ENCODE measurements at places on chromosomes 16 and 17.
A peak's percentile ranks its signal among the peaks of the same experiment; 100 is the strongest.

- peak; percentile 19 for DNase-seq
These were observed 759 bp downstream of the ALKBH5 start for GRCh38 chr17:18184143-18185031.

DNA sequence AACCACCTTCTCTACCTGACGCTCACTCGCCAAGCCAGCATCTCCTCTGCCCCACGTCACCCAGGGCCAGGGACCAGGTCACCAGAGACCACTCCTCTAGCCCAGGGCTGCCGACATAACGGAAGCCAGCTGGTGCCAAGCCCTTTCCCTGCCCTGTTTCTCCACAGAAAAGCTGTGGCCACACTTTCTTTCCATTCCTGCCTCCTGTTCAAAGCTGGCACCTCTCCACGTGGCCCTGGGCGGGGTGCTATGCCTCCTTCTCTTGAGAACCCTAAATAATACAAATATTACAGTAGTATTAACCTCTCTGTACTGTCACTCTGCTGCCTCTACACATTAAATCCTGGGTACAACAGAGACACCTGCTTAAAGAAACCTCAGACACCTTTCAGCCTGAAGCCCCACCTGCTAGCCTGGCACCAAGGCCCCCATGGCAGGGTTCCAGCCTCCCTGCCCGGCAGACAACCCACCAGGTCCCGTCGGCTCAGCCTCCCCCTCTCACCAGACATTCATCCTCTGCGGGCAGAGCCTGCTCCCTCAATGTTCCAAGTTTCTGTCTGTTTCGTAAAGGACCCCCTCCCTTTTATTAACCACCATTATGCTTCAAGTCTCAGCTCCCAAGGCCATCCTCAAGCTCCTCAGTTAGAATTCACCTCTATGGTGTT lies 62.3 kb downstream of the TIMM22 start:
- DNase-seq: no peak

GRCh38 chr17:9571201-9571600 lies 4.4 kb downstream of the STX8 start:
- DNase-seq: no peak

DNA sequence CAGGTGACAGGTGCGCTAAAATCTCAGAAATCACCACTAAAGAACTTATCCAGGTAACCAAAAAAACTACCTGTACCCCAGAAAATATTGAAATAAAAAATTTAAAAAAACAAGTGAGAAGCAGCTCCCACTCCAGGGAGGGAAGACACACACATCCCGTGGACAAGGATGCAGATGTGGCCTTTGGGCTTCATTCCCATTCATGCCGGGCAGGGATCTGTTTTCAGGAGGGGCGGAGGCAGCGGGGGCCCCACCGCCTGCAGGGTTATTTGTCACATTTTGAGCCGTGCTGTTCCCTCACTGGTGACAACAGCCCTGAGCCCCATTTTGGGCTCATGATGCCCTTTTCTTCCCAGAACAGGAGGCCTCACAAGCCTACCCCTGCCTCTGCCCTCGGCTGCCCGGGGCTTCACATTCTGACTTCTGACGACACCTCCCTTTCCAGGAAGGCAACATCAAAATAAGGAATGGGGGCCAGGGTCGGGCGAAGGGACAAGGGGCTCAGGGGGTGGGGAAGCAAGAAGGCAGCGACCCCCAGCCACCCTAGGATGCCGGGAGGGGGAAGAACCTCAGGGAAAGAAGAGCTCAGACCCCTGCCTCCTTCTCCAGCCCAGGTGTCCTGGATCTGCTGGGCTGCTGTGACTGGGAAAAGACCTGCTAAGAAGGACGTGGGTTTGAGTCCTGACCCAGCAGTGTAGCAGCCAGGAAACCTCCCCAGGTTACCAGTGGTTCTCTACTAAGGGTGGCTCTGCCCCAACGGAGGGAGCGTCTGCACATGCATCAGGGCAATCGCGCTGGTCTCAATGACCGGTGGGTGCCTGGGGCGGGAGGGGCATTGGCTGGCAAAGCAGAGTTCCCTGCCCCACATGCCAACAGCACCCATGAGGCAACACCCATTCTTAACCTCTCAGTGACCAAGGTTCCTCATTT lies 2.3 kb upstream of the CD79B start:
- DNase-seq: no peak

DNA sequence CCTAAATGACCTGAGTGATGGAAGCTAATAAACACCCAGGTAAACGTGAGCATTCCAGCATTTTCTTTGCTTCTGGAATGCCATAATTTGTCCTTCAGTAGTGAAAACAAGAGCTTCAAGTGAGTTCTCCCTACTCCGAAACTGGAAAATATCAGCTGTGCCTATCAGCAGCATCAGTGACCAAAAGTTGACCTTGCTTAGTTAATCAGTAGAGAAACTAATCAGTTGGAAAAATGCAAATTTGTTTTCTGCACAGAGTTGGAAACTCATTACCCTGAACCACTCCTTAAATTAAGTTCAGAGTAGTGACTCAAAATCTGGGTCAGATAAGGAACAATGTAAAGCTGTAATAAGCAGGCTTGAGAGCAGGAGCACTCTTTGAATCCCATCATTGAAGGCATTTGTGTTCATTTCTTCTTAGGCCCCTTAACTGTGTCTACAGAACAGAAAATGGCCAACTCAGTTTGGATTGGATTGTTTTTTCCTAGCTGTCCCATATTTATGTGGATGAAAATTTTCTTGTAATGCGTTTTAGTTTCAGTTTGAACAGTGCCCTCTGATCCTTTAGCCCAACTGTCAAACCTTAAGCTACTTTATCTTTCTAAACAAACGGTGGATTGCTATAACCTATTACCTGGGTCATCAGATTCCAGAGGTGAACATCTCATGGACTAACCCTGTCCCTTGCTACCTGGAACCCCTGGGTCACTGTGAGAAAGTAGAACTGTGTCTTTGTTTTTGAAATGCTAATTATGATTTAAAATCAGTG lies 290.4 kb downstream of the TOX3 start:
- DNase-seq: no peak

- no peak for DNase-seq
These were observed 125.3 kb downstream of the SHISA6 start for GRCh38 chr17:11366272-11366850.

- no peak for DNase-seq
These were observed 51.2 kb upstream of the CNTNAP4 start for GRCh38 chr16:76226011-76226410.

DNA sequence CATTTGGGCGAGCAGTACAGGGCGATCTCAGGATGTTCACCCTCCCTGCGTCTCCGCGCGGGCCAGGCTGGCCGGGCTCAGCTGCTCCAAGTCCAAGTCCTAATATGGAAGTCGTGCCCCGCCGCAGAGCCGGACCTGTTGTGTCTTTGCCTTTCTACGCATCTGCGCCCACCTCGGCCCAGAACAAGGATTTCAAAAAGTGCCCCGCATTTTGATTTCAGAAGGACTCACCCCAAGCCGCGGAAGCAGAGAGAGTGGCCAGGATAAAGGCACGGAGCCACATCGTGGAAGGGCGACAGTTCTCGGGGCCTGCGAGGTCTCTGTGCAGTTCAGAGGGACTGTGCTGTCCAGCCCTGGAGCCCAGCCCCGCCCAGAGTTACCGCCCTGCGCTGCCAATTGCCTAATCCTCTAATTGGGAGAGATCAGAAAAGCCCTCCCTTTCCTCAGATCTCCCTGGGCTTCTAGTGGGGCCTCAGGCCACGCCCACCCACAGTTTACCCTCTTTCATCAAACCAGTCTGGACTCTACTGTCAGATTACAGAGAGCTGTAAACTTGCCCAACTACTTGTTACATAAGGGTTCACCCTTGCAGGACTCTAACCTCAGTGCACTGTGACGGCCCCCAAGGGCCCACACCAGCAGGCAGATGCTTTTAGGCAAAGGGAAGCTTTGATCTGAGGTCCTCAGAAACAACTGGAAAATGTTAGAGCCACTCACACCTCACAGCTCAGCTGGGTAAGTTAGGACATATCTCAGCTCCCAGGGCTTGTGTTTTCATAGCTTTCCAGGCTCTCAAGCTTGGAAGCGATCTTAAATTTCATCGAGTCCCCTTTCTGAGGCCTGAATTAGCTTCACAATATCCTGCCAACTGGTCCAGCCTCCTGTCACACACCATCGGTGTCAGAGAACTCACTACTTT lies at the start of gene CES1:
CES1 (minus strand) TSS at position 324 of the 919 bp plus-strand sequence; CDS start at position 283, 41 bp downstream.
- DNase-seq: no peak

DNA sequence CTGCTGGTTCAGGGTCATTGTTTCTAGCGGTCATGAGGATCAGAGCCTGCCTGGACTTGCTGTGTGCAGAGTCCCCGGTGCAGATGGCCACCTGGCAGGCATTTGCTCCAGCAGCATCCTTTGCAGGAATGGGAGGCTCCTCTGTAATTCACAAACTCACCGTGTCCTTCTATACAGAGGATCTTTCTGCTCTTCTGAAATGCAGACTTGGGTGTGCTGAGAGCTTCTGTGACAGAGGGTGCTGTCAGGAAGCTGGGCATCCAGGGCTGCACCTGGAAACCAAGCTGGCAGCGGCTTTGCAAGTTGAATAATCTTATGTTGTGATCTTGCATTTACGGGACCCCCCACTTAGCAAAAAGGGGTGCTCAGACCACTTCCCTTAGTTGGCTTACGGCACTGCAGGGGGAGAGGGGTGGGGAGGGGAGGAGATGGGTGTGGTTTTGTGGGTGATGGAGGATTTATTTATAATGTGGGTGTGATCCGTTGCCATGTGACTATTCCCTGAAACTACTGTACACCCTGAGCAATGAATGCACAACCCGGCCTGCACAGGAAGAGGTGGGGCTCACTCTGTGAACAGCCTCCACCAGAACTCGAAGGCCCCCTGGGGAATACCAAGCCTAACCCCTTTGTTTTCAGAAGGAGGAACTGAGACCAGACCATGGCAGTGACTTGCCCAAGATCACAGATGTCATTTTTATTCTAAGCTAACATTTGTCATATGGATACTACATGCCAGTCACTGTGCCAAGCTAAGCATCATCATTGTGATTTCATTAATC lies 178.3 kb downstream of the PRKCB start:
- no peak for DNase-seq

GRCh38 chr16:17512636-17513220 lies 42.0 kb upstream of the XYLT1 start:
- no peak for DNase-seq

DNA sequence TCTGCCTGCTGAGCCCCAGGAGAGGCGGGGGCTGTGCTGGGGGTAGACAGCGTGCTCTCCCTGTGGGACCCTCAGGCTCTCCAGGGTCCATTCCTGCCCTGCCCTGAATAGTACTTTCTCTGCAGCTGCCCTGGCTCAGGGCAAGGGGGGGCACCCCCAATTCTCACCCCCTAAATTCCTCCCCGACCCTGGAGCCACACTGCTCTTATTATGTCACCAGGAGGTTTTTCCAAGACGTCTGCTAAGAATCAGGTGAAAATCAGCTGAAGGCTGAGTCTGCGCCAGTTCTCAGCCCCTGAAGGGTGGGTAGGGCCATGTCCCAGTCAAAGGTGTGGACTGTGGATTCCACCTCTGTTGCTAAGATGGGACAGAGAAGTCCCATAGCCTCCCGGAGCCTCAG lies 49.9 kb upstream of the MAP3K14 start:
- no peak for DNase-seq

GRCh38 chr17:81958633-81959342 lies 2.2 kb downstream of the NOTUM start:
- DNase-seq: no peak

- DNase-seq: no peak
These were observed 1.9 kb downstream of the BRICD5 start for GRCh38 chr16:2208772-2209171.

DNA sequence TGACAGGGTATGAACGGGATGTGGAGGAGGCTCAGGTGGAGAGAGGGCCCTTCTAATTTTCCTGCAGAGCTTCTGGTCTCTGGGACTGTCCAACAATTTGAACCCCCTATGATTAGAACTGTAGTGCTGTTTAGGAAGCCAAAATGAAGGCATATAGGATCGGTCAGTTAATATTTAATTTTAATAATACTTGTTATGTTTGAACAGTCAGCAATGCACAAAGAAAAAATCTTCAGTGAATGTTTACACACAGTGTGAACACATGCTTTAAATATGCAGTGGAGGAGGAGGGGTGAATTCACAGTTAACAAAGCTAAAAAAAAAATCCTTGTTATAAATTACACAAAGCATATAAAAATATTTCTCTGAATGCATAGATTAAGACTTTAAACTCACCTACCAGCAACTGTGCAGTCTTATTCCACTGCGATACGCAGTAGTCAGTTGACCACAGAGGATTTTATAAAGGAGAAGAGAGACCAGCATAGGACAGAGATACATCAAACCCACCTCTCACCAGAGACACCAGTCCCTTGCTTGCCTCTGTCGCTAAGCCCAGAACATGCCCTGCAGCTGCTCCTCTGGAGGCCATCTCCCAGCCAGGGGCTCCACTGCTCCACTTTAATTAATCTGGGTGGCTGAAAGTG lies 14.6 kb downstream of the ANKRD40 start:
- DNase-seq: no peak

- DNase-seq: no peak
These were observed 2.2 kb downstream of the ZNF276 start for GRCh38 chr16:89723279-89724250.

- DNase-seq: no peak
These were observed 148.4 kb upstream of the FAM20A start for GRCh38 chr17:68749349-68750207.

DNA sequence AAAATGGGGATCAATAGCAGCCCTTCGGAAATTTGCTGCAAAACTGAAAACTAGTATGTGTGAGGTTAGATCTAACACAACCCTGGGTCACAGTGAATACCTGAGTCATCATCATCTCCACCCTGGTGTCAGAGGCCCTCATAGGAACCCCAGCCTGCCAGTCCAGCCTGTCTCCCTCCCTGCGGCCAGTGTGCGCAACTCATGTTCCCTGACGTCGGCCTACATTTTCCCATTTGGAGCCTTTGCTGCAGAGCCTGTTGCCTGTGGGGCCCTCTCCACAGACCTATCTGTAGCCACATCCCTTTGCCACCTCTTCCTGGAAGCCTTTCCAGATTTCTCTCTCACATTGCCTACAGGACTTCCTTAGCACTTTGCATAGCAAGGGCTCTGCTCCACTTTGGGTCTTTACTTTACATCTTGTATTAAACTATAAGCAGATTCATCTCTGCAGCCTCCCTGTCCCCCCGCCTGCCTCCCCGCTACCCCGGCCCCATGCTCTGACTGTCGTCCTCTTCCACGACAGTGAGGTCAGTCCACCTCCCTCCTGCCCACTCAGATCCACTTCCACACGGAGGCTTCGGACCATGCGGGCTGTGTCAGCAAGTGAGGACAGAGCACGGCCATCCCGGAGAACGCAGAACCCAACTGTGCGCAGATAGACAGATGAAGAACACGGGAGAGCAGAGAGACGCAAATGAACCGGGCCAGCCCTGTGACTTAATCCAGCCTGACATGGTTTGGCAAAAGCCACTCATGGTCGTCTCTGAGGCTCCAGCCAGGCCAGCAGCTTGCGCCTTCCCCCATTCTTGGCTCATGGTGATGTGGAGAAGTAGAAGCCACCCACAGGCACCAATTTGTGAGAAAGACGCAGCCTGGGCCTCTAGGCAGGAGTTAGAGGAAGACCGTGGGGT lies 31.0 kb downstream of the NGFR start:
- DNase-seq: no peak

DNA sequence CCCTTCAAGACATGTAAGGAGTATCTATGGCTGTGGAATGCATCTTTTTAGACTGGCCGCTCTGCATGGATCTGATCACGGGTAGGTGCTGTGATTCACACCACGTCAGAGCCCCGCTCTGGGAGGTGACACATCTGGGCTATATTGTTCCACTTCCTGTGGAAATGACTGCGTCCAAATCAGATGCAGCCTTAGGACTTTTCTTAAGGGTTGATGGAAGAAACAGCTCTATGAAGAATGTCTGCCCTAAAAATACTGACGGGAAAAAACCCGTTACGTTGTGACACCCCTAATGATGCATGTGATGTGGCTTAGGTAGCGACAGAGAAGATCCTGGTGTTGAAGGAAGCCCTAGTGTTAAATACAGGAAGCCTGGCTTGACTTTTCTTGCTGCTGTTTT lies 12.2 kb downstream of the BANP start:
- no peak for DNase-seq
